NB4 (cell line): ENCODE measurements at places on chromosomes 6 and 20.

DNA sequence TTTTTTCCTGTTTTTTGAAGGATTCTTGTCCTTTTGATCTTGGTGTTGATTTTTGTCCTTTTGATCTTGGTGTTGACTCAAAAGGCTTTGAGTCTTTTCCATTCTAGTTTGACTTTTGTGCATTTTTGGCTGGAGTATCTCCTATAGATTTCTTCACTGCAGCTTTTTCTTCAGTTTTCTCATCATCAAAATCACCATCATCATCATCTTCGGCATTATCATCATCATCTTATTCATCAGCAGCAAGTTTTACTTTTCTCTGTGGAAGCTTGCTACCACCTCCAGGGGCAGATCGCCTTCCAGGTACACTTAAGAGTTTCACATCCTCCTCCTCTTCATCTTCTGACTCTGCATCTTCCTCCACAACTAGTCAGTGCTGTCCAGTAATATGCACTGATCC is 56.5 kb upstream of the MCHR2 start:
- DNase-seq, result no peak

- no peak for DNase-seq
These were observed 111.1 kb downstream of the FAM83B start for GRCh38 chr6:54957698-54958097.

GRCh38 chr6:35686436-35686835 is 2.3 kb downstream of the FKBP5 start:
- no peak for DNase-seq

- DNase-seq, result no peak
These were observed 163.4 kb upstream of the OGFRL1 start for GRCh38 chr6:71125216-71125615.

DNA sequence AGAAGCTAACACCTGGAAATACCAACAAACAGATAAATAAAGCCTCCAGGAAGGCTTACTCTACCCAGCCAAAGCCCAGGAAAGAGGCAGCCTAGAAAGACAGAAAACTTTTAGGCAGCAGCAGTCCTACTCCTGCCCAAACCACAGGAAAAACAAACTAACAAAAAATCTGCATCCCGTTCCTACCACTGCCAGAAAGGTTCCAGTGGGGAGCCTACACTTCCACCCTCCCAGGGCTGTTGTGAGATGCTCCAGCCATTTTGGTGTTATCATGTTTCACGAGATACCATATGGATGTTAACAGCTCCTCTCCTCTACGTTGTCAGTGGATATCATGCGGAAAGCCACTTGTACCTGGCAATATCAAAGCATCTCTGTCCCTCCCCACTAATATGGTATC is 336.7 kb upstream of the PRND start:
- no peak for DNase-seq

GRCh38 chr20:1302685-1303541 is 26.0 kb downstream of the SDCBP2 start:
- DNase-seq, result peak; percentile 74

DNA sequence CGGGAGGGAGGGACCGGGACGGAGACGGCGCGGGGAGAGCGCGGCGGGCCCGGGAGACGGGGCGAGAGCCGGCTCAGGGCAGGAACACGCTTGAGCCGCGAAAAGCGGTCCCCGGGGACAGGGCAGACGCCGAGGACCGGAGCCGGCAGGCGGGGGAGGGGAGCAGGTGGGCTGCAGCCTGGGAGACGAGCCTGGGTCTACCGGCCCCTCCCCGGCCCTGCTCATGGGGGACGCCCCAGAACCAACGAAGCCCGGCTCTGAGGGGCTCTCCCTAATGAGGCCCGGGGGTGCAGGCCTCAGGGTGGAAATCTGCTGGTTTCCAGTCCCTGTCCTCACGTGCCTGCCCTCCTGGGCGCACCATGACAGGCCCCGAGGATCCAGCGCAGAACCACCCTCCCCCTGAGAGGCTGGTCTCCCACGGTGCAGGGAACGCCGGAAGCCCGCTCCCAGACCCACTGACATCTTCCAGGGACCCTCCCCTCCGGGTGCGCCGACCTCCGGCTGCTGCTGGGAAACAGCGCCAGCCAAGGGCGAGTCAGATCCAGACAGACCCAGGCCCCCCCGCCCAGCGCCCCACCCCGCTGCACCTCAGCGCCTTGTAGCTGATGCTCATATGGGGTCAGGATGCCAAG is 571 bp upstream of the EEF1A2 start:
- no peak for DNase-seq

- DNase-seq, result peak; percentile 90
These were observed 30.0 kb upstream of the RALY start for GRCh38 chr20:33963751-33964150.
